ENCODE measurements at places on chromosomes 12 and 14.

DNA sequence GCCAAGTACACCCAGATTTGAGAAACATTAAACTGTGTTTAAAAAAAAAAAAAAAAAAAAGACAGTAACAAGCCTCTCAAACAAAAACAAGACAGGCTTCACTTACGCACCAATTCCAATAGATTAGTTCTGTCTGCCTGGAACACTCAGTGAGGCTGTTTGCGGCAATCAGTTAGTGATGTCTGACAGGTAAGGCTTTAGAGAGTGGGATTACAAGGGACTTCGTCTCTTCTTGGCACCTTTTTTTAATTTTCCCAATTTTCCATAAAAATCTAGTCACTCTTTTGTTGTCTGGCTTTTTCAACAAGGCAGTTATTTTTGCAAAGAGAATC is 79.6 kb downstream of the NCOR2 start:
- DNase-seq, result no peak

DNA sequence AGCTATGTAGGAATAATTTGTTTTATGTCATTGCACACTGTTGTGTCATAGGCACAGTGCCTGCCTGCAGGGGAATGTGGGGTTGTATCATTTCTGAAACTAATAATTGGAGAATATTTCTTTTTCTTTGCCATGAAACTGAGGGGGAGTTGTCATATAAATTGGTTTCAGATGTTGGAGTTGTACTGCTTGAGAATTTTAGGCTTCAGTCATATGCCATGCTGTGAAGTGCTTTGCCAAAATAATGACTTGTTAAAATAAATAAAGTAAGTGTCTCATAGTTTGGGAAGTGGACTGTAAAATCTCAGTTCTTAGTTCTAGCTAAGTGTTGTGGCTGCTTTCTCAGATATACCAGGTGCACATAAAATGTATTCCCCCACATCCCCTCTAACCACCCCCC is 116.8 kb downstream of the DAAM1 start:
- no peak for DNase-seq

DNA sequence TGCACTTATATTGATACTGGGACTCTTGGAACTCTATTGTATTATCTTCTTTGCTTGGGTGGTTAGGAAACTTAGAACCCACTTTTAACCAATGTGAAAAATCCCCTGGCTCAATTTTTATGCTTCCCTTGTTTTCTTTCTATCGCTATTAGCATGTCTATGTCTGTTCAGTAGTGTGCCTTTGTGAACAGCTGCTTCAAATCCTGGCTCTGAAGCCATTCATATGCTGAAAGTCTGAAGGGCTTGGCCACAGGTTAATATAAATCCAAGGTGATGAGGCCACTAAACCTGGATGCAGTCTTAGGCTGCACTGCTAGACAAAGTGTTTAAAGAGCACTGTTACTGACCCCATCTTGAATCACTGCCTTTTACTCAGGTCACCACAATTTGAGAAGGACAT is 94.9 kb upstream of the RIC8B start:
- DNase-seq, result no peak

- DNase-seq, result peak; percentile 84
Observed at GRCh38 chr14:100306101-100306997, at the start of gene SLC25A29. TSS of gene SLC25A29 (minus strand) at chr14:100306444. CDS start at chr14:100306232, 212 bp downstream.

DNA sequence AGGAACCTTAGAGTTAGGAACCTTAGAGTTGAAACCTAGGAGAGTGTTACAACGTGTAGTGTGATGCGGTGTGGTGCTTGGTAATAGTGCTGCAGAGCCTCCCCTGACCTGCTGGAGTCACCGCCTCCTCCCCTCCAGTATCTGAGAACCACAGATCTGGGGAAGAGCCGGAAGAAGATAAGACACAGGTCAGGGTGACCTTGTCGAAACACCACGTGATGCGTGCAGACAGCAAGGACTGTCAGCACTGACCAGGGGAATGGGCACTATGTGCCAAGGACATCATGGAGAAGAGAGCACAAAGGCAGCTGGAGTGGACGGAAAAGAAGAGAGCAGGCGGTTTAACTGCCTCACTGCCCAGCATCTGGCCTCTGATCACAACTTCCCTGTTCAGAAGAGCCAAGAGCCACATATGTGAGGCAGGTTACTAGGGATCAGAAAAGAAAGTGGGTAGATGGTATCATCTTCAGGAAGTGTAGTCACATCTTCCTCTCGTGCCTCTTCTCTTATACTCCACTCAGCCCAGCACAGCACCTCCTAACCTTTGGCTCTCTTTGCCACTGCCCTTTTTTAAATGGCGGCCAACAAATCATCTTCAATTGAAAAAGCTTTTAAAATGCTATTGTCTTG is 93.7 kb downstream of the TESC start:
- DNase-seq, result no peak

GRCh38 chr14:99730876-99731546 is 46.9 kb downstream of the CYP46A1 start:
- DNase-seq, result peak; percentile 11

Measured in pancreas (tissue), 10 donors.